ENCODE measurements at places on chromosomes 11 and 22.

GRCh38 chr11:46271875-46272815, 5.3 kb upstream of the CREB3L1 start:
- DNase-seq, result no peak

DNA sequence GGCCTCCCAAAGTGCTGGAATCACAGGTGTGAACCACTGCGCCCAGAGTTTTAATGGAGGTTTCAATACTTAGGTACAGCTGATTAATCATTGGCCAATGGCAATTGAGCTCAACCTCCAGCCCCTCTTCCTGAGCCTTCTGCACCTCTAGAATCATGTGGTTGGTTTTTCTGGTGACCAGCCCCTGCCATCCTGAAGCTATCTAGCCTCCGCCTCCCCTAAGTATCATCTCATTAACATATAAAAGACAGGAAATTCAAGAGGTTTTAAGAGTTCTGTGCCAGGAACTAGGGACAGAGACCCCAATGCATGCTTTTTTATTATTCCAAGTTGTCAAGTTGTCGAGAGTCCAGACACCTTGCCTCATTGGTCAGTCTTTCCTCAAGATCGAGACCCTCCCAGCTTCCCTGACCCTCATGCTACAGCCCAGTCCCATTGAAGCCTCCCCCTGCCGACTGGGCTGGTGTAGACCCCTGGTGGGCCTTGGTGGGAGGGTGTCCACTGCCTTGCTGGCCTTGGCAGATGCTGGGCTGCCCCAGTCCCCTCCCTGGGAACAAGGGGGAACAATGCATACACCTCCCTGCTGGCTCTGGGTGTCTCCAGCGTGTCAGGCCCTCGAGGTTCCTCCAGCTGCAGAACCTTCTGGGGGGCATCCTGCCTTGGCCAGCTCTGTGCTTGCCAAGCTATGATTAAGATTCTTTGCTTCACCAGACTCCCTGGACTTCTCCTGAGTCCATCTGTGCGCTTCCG, 148.0 kb downstream of the CTTN start:
- no peak for DNase-seq

GRCh38 chr11:116948391-116948790, 111.0 kb upstream of the APOA1 start:
- DNase-seq, result no peak

DNA sequence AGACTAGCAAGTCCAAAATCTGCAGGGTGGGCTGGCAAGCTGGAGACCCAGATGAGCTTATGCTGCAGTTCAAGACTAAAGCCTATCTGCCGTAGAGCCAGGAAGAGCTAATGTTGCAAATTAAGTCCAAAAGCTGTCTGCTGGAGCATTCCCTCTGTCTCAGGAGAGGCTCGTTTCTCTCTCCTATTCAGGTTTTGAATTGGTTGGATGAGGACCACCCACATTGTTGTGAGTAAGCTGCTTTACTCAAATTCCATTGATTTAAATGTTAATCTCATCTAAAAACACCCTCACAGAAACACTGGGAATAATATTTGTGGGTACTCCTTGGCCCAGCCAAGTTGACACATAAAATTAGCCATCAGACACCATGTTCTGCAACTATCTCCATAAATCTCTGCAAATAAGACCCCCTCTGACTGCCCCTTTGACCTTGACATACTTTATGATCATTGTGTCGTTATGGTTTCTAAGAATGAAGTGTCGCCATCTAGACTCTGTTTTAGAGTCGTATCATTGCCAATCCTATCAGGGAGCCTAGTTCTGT, 16.8 kb upstream of the CUL5 start:
- DNase-seq, result no peak

DNA sequence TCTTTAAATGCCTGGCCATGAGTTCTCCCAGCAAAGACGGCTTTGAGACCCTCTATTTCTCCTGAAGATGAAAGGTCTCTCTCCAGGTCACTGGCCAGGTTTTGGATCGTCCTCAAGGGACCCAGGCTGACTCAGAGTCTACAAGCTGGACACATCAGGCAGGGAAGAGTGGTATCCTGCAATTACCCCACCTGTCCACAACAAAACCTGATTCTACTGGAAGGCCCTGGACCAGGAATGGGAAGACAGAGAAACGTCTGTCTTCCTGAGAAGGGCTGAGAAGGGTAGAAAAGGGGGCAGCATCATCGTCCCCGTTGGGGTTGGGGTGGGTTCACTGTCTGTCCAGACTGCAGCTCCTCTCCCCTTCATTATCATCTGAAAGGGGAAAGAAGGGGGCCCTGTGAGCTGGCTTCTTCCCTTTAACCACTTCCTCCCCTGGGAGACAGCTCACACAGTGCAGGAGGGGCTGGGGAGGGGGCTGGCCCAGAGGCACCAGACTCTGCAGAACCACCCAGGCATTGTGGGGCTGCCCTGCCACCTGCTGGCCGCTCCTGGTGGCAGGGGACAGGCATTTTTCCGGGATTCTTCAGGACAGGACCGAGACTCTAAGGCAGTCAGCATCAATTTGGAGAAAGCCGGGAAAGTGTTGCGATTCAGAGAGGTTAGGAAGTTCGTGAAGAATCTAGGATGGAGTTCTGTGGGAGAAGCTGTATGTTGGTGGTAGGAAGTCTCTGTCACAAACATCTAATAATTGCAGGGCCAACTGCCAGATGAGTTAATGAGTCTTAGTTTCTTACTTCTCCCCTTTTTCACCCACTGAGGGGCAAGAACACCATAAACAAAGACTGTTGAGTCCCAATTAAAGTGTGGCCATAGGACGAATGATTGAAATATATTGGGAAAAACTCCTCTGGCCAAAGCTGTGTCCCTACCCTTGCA, 57.6 kb downstream of the SYN3 start:
- DNase-seq, result no peak

DNA sequence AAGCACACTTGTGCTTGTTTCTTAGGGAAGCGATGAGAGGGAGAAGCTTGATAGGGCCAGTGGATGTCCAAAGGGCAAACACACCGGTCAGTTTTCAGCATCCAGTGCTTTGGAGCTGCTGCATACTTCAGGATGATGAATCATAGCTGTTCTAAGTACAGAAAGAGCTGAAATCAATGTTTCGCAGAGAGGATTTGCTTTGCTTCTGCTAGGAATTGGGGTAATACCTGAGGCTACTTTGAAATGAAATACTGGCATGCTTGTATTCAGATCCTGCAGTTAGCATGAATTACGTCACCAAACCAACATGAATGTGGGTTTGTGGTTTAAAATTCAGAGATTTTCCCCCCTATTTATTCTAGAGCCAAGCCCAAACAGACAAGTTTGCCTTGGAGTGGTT, 41.7 kb upstream of the SC5D start:
- DNase-seq, result no peak

- DNase-seq, result no peak
Observed at GRCh38 chr11:128619007-128619406, 31.6 kb upstream of the ETS1 start.
